ENCODE measurements at places on chromosomes 2 and 18. TPM values are rescaled to one million over a fixed set of nuclear protein-coding genes. Genes with fewer than 3 reads are reported as not detected.

SH3YL1 gene
- 6.4 TPM for polyA plus RNA-seq

DNA sequence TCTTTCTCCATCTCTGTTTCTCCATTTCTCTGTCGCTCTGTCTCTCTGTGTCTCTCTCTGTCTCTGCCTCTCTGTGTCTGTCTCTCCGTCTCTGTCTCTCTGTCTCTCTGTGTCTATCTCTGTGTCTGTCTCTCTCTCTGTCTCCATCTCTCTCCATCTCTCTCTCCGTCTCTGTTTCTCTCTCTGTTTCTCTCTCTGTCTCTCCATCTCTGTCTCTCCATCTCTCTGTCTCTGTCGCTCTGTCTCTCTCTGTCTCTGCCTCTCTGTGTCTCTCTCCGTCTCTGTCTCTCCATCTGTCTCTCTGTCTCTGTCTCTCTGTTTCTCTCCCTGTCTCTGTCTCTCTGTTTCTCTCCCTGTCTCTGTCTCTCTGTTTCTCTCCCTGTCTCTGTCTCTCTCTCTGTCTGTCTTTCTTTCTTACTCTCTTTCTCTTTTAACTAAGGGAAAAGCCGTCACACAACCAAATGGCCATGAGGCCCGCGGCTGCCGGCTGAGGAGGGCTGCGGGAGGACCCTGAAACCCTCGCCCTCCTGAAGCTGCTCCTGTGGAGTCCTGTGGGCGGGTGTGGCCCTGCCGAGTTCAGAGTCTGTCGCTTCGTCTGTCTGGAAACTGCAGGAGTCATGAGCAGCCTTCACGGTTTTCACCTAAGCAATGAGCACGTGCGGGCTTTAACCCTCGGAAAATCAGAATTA lies 29.3 kb downstream of the NFATC1 start:
- H3K36me3 ChIP-seq = no peaks in the 10 kb centered on the region
- DNase-seq = no peak
- no peak overlapping the region for H3K27ac ChIP-seq
- H3K27me3 ChIP-seq = no peaks in the 10 kb centered on the region
- no peaks in the 10 kb centered on the region for H3K4me1 ChIP-seq
- no peak overlapping the region for H3K4me3 ChIP-seq

GRCh38 chr18:48621815-48622555 lies 83.2 kb downstream of the CTIF start:
- no peak for DNase-seq
- no peak overlapping the region for H3K4me3 ChIP-seq
- no peaks in the 10 kb centered on the region for H3K4me1 ChIP-seq
- H3K27me3 ChIP-seq = no peaks in the 10 kb centered on the region
- no peaks in the 10 kb centered on the region for H3K36me3 ChIP-seq
- H3K27ac ChIP-seq = no peak overlapping the region

GRCh38 chr18:79697976-79698375 lies 18.4 kb downstream of the CTDP1 start:
- H3K27me3 ChIP-seq = no peaks in the 10 kb centered on the region
- H3K36me3 ChIP-seq = peaks cover 34% of the 10 kb centered on the region
- no peak for DNase-seq
- H3K27ac ChIP-seq = no peak overlapping the region
- no peak overlapping the region for H3K4me3 ChIP-seq
- H3K4me1 ChIP-seq = no peaks in the 10 kb centered on the region

All from liver (tissue), 10 donors.